ENCODE measurements at places on chromosomes 7 and 10. TPM values are rescaled to one million over a fixed set of nuclear protein-coding genes. Genes with fewer than 3 reads are reported as not detected.

DNA sequence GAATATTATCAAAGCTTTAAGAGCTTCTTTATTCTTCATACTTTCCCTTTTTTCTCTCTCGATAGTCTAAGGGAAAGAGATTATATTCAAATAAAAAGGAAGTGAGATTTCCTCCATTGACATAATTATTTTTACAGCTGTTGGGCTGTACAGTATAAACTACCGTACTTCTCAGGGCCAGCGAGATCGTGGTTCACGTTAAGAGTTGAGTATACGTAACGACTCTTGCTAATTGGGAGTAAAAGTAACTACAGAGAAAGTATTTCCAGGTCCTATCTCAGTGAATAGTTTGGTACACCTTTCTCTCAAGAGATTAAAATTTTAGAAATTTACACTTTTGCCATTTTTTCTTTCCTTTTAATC is 57.8 kb downstream of the INPP5F start:
- no peak for DNase-seq
- no peaks in the 10 kb centered on the region for H3K4me1 ChIP-seq
- no peaks in the 10 kb centered on the region for H3K36me3 ChIP-seq
- no peaks in the 10 kb centered on the region for H3K27me3 ChIP-seq
- no peak overlapping the region for H3K4me3 ChIP-seq
- H3K27ac ChIP-seq, result no peak overlapping the region

GRCh38 chr10:93566435-93567276 is at the start of gene FFAR4:
Gene FFAR4 (plus strand): TSS chr10:93566665. CDS start chr10:93566721, 56 bp downstream.
- H3K4me1 ChIP-seq, result peaks cover 9% of the 10 kb centered on the region
- H3K27me3 ChIP-seq, result no peaks in the 10 kb centered on the region
- peak; percentile 70 for DNase-seq

GRCh38 chr10:106317554-106317953 is 847.0 kb downstream of the SORCS1 start:
- H3K4me3 ChIP-seq, result no peak overlapping the region
- no peaks in the 10 kb centered on the region for H3K4me1 ChIP-seq
- no peak overlapping the region for H3K27ac ChIP-seq
- H3K36me3 ChIP-seq, result no peaks in the 10 kb centered on the region
- DNase-seq, result no peak

MOGAT3 gene
- total RNA-seq, result not detected

DNA sequence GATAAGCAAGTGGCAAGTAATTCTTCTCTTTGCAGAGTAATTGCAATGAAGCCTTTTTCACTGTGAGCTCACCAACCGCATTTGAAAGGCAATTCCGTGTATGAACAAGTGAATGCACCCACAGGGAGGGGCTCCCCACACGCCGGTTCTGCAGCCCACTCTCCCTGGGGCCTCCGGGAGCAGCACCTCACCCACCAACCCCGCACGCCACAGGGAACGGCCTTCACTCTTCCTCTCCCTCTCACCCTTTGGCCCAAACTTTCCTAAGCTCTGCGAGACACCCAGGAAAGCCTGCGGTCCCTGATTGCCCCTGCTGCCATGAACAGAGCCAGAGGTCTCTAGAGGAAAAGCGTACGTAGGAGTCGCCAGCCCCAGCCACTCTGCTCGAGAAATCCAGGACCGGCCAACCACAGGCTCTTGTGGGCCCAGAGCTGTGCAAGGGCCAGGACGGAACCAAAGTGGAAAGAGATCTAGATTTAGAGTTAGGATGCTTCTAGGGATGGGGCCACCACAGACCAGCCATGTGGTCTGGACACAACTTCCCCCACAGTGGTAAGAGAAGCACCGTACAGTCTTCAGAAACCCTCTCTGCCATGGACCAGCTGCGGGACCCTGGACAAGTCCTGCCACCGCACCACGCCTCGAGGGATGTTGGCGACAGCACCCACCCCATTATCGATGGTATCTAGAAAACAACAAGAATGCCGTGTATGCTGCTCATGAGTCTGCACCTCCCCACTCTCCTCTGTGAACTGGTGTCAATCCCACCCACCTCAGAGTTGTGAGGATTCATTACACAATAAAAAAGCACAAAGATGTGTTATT is 3.6 kb downstream of the WDR86 start:
- H3K27me3 ChIP-seq, result peaks cover 30% of the 10 kb centered on the region
- H3K36me3 ChIP-seq, result peaks cover 5% of the 10 kb centered on the region
- DNase-seq, result no peak
- H3K27ac ChIP-seq, result no peak overlapping the region
- H3K4me3 ChIP-seq, result no peak overlapping the region
- peaks cover 18% of the 10 kb centered on the region for H3K4me1 ChIP-seq

HKDC1 gene
- total RNA-seq, result 112 TPM

GRCh38 chr7:91609525-91609924 is 271.0 kb downstream of the MTERF1 start:
- H3K4me3 ChIP-seq, result no peak overlapping the region
- no peaks in the 10 kb centered on the region for H3K27me3 ChIP-seq
- H3K4me1 ChIP-seq, result no peaks in the 10 kb centered on the region
- DNase-seq, result no peak

- peaks cover 6% of the 10 kb centered on the region for H3K36me3 ChIP-seq
- no peak overlapping the region for H3K27ac ChIP-seq
- peaks cover 77% of the 10 kb centered on the region for H3K27me3 ChIP-seq
- no peak for DNase-seq
- no peaks in the 10 kb centered on the region for H3K4me1 ChIP-seq
Measured at GRCh38 chr7:1268866-1269265, 36.2 kb downstream of the UNCX start.

DNA sequence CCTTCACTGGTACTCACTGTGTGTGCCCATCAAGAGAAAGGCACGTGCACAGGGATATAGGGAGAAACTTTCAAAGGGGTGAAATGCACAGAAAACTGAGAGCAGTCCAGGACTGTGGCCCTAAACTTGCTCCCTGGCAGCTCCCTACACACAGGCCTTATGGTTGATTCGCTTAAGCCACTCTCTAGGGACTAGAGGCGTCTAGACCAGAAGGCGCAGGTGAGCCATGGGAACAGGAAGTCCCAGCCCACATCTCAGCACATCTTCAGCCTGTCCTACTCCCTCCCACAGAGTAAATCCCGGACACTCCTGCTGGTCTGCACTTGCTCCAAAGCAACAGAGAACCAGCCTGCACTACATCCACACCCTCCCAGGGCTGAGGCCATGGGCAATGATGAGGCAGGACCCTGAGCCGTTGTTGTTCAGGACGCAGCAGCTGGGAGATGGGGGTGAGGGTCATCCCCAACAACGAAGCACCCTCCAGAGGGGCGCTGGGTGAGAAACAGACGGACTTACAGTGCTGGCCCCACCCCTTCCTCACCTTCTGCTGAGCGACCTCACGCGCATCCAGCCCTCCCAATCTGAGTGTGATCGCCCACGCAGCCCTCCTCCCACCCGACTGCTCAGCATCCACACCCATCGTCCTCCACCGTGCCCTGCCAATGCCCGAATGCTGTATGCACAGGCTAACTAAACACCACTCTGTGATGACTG is 109.3 kb downstream of the TNS3 start:
- H3K27me3 ChIP-seq, result no peaks in the 10 kb centered on the region
- no peak overlapping the region for H3K4me3 ChIP-seq
- H3K36me3 ChIP-seq, result peaks cover 7% of the 10 kb centered on the region
- peaks cover 53% of the 10 kb centered on the region for H3K4me1 ChIP-seq
- H3K27ac ChIP-seq, result no peak overlapping the region
- DNase-seq, result no peak

- H3K36me3 ChIP-seq, result no peaks in the 10 kb centered on the region
- H3K27me3 ChIP-seq, result no peaks in the 10 kb centered on the region
- no peak overlapping the region for H3K4me3 ChIP-seq
- no peak overlapping the region for H3K27ac ChIP-seq
- DNase-seq, result no peak
- peaks cover 2% of the 10 kb centered on the region for H3K4me1 ChIP-seq
Measured at GRCh38 chr7:30268586-30268985, 15.8 kb upstream of the ZNRF2 start.

GRCh38 chr10:61775111-61775510 is 112.4 kb downstream of the CABCOCO1 start:
- no peaks in the 10 kb centered on the region for H3K27me3 ChIP-seq
- no peak for DNase-seq
- H3K27ac ChIP-seq, result no peak overlapping the region
- no peak overlapping the region for H3K4me3 ChIP-seq

DNA sequence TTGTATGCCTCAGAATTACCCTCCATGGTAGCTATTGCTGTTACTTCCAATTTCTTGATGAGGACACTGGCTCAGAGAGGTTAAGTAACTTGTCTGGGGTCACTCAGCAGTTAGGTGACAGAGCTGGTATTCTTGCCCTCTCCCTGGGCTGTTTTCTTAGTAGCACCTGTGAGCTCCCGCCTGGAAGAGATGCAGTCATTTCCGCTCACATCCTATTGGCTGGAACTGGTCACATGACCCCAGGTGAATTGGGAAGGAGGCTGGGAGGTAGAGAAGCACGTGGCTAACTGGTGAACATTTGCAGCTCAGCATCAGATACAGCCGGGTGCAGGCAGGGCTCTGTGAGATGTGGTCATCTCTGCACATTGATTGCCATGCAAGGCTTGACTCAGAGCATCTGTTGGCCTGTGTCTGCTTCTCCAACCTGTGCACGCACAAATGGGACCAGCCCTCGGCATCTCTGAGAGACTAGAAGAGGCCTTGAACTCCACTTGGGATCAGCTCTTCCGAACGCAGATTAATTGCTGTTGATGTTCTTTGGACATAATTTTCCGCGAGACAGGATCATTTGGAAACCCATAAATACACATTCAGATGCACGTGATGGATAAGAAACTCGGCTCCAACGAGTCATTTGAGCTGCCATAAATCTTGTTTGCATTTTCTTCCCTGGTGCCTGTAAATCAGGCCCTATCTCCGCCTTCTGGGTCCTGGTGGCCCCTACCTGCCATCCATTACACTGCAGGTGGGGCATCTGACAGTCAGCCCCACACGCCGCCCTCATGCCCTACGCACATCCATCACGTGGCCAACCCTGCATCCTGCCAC is 42.8 kb downstream of the MYL10 start:
- H3K4me1 ChIP-seq, result no peaks in the 10 kb centered on the region
- no peak overlapping the region for H3K4me3 ChIP-seq
- H3K27ac ChIP-seq, result no peak overlapping the region
- H3K36me3 ChIP-seq, result no peaks in the 10 kb centered on the region

- H3K27me3 ChIP-seq, result no peaks in the 10 kb centered on the region
- H3K27ac ChIP-seq, result no peak overlapping the region
- H3K4me3 ChIP-seq, result no peak overlapping the region
- no peak for DNase-seq
- peaks cover 21% of the 10 kb centered on the region for H3K4me1 ChIP-seq
- H3K36me3 ChIP-seq, result peaks cover 45% of the 10 kb centered on the region
Measured at GRCh38 chr10:69405221-69405620, 11.5 kb downstream of the TACR2 start.

DNA sequence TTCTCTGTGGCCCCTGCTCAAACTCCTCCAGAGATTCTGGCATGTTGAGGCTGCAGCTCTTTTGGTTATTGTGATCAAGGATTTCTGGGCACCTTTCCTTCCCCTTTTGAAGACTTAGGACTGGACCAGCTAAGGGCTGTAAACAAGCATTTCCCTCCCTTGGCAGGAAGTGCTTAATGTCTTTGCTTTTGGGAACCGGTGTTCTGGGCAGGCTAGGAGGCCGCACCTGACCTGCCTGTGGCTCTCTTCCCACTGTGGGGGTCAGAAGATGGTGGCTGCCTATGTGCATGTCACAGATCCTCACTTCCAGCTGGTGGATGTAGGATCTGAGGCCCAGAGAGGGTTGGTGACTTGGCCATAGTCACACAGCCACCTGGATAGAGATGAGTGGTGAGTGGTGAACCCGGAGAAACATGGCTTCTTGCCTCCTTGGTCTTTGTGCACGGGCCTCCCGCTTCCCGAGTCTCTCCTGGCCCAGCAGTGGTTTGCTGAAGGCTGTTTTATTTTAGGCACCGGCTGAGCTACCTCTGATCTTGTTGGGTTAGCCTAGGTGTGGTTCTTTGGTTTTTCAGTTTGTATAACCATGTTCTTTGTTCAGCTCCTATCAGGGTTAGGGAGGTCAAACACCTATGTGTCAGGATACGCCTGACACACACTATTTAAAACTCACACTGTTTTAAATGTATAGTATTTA is 82.0 kb downstream of the GRK5 start:
- no peaks in the 10 kb centered on the region for H3K4me1 ChIP-seq
- no peak overlapping the region for H3K4me3 ChIP-seq
- no peaks in the 10 kb centered on the region for H3K36me3 ChIP-seq

CACNB2 gene
- not detected for total RNA-seq

DNA sequence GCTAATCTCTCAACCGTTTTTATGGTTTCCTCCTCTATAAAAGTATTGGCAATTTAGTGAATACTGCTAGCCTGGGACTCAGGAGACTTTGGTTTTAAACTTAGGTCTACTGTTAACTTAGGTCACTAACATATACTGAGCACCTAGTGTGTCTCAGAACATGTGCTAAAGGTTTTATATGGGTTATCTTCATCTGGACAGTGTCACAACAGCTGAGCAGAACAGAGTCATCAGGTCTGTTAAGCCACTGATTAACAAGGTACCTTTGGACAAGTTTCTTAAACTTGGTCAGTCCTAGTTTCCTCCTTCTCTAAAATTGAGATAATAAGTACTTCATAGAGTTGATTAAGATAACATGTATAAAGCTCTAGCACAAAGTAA is 30.6 kb downstream of the NET1 start:
- H3K4me1 ChIP-seq, result peaks cover 15% of the 10 kb centered on the region
- DNase-seq, result no peak
- H3K27ac ChIP-seq, result no peak overlapping the region
- H3K27me3 ChIP-seq, result no peaks in the 10 kb centered on the region
- H3K4me3 ChIP-seq, result no peak overlapping the region

All from Calu3 (cell line).